Stimulated activated naive CD4-positive, alpha-beta T cell treated with Interleukin-2 at 50 U/mL for 16 hours (primary cell): ENCODE measurements at places on chromosomes 16 and 17.

DNA sequence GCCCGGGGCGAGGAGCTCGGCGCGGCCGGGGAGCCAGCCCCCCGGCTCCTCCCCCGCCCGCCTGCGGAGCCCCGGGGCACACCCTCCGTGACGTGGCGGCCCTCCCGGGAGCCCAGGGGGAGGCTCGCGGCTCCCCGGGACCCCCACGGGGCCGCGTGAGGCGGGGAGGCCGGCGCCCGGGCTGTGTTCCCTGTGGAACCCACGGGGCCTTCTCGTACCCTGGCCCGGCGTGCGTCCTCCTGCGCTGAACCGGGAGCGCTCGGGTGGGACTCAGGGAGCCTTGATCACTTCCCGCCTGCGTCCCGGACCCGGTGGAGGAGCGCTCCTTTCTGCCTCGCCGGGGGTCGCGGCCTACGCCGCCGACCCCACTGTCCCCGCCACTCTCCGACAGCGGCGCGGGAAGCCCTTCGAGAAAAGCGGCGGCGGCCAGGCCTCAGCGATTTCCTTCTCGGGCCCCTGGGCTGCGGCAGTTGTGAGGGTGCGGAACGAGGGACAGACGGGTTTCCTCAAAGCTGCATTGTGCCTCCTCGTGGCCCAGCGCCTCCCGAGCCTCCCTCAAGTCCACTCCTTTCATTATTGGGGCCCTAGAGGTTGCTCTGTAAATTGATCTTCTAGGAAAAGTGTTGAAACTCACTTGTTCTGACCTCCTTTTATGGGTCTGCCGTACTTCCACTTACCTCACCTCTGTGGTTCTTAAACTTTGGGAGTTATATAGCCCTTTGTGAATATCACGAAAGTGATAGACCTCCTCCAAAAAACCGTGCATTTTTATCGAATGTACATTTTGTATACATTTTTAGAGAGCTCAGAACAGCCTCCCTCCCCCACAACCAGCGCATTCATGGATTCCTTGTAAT lies 597 bp downstream of the LIG3 start:
- DNase-seq: peak; percentile 80

DNA sequence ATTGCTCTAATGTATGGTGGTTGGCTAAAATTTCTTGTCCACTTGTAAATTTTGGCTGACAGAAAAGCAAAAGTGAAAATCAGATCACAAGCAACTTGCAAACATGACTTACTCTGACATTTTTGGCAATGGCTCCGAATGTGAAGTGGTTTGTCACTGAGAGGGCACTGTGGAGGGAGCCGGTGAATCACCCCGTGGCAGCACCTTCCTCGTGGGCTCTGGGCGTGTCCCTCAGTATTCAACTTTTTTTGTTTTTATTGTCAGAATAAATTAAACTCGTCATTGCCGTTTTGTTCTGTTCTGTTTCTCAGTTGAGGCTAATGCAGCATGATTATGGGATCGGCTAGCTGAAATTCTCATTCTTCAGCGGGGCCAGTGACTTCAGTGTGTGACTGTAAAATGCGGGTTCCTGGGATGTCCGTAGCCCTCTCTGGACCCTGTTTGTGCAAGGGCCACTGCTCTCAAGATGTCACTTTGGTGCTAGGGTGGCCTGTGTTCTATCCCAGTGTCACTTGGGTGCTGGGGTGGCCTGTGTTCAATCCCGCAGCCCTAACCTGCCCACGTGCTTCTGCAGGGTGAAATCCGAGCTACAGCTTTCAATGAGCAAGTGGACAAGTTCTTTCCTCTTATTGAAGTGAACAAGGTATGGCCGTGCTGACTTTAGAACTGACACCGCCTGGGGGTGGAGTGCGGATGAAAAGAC lies 48.8 kb downstream of the RPA1 start:
- DNase-seq: peak; percentile 13

DNA sequence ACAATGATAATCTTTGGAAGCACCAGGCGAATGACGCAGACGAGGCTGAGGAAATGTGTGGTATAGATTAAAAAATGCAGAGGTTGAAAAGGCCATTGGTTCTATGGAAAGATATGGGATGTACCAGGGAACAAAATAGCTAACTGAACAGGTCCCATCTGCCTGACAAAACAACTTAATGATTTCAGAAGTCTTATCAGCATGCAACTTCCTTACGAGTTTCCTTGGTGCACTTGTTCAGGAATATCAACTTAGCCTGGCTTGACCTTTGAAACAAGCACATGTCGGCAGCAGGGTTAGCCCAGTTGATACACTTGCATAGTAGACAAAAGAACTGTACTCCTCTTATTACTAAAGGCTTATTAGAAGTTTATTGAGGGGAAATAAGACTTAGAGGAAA lies 90.9 kb upstream of the CDH11 start:
- no peak for DNase-seq

GRCh38 chr16:88533381-88533917 lies 36.8 kb upstream of the ZC3H18 start:
- DNase-seq: no peak

DNA sequence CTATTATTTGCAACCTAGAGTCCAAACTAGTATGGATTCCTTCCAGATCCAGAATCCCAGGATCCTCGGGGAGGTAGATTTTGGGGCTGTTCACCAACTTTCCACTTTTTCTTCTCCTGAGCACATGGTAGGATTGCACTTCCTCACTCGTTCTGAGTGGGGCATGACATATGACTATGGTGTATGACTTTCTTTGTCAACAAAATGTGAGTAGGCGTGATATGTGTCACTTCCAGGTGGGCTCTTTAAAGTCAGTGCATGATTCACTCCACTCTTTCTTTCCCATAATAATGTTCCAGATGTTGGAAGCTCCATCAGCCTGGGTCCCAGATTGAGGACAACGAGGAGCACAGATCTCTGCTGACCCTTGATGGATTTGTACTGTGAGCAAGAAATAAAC lies 21.5 kb downstream of the IRX5 start:
- DNase-seq: no peak

DNA sequence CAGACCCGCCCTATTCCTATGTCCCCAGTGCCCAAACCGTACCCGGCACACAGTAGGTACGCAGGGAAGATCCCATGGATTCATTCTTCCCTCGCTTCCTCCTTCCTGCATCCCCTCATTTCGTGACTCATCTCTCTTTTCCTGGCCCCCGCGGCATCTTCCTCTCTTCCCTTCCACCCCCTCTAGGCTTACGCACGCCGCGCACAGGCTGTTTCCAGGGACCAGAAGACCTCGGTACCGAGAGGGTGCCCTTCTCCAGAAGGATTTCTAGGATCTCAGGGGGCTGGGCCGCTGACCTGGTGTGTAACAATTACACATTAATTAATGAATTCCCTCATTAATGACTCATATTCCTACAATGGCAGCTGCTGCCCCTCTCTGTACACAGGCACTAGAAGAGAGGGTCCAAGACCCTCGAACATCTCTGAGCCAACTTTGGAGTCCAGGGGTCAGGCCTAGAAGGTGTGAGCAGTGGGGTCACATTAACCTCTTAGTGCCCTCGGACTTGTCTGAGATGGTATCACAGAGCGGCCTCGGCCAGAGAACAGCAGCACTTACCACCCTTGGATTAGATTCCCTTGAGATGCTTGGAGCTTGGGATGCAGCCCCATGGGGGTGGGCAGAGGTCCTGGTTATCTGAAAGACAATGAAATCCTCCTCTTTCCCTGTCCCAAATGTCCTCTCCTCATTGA lies 16.8 kb upstream of the PLLP start:
- no peak for DNase-seq

DNA sequence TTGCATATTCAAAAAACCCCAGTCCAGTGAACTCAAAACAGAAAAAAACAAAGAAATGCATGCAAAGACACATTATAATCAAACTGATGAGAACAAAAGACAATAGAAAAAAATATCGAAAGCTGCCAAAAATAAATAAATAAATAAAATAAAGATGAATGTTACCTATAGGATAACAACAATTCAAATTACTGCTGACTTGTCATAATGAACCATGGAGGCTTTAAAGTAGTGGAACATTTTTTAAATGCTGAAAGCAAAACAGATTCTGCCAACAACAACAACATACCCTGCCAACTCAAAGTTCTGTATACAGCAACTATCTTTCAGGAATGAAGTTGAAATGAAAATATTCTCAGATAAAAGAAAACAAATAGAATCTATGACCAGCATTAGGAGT lies 116.6 kb downstream of the CBLN1 start:
- no peak for DNase-seq

DNA sequence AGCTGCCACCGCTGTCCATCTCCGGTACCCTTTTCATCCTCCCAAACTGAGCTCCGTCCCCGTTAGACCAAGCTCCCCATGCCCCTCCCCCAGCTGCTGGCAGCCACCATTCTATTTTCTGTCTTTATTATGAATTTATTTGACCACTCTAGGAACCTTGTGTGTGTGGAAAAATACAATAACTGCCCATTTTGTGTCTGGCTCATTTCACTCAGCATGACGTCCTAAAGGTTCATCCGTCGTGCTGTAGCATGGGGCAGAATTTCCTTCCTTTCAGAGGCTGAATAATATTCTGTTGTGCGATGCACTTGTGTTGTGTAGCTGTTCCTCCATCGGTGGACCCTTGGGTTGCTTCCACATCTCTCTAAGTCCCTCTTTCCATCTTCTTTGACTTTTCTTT lies 263.1 kb downstream of the SEC14L1 start:
- DNase-seq: no peak

- DNase-seq: no peak
Measured at GRCh38 chr17:47281216-47281615, 27.6 kb downstream of the ITGB3 start.

DNA sequence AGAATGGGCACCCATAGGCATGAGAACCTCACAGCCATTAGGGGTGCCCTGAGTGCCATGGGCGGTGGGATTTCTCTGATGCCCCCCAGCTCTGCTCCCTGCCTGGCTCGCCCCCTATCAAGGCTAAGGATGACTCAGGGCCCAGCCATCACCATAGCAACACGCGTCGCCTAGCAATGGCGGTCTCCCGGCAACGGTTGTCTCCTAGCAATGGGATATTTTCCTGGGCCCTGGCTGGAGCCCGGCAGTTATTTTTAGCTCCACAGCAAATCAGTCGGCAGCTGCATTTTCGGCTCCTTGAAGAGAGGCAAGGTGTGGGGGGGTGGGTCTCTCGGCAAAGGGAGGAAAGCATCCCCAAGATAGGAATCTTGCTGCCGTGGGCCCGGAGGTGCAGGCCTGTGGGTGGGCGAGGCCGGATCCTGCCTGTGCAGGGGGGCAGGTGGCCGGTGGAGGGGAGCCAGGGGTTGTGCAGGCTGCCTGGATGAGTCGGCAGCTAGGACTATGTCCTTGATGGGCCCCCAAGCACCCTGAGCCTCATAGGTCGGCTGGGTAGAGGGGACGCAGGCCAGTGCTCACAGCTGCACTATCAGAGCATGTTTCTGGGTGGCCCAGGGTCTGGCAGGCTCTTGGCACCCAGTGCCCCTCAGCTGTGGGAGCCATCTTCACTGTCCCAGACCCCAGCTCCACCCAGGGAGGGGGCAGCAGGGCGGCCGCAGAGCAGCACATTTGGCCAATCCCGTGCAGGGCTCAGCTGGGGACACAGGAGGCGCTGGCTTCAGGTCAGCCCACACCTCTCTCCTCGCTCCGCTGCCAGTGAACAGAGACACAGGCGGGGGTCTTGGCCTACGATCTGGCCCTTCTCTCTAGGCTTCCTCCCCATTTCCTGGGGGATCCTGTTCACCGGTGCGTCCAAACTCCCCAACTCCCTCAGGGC lies 4.2 kb upstream of the FBXL16 start:
- DNase-seq: no peak

DNA sequence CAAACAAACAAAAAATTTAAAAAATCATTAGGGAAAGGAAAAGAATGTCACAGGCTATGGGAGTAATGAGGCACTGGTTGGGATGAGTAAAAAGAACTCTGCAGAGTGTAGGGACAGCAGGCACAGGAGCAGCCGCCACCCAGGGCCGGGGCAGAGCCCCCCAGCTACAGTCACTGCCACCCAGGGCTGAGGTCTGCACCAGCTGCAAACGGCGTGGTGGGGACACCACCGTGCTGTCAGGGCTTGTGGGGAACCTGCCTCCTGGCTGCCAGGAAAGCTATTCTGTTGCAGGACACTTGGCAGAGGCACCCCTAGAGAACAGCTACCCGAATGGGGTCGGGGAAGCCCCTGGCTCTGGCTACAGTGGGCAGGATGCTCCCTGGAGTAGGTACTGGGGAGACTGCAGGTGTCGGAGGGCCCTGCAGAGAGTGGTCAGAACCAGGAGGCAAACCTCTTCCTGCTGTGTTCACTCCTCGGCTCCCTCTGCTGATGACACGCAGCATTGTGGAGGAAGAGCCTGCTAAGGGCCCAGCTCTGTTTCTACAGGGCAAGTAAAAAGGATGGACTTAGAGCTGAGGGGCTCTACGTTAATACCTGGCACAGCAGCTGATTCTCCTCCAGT lies 32.3 kb upstream of the CAPN15 start:
- peak; percentile 3 for DNase-seq

DNA sequence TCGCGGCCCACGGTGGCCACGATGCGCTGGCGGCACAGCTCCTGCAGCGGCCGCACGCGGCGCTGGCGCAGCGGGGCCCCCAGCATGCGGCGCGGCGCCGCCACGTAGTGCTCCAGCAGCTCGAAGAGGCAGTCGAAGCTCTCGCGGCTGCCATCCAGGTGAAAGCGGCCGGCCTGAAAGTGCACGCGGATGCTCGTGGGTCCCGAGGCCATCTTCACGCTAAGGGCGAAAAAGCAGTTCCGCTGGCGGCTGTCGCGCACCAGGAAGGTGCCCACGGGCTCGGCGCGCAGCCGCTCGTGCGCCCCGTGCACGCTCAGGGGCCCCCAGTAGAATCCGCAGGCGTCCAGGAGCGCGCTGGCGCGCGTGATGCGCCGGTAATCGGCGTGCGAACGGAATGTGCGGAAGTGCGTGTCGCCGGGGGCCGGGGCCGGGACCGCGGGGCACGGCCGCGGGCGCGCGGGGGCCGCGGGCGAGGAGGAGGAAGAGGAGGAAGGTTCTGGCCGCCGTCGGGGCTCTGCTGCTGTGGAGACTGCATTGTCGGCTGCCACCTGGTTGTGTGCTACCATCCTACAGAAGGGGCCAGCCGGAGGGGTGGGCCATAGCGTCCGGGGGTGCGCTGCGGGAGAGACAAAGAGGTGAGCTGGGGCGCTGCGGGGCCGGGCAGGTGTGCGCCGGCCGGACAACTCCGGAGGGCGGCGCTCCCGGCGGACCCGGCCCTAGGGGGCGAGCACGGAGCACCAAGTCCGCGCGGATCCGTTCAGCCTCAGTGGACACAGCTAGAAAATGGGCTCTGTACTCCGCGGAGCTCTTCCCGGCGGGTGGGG lies 879 bp downstream of the SOCS1 start:
- DNase-seq: peak; percentile 57

GRCh38 chr17:39171933-39172332 lies 6.0 kb upstream of the ARL5C start:
- no peak for DNase-seq

DNA sequence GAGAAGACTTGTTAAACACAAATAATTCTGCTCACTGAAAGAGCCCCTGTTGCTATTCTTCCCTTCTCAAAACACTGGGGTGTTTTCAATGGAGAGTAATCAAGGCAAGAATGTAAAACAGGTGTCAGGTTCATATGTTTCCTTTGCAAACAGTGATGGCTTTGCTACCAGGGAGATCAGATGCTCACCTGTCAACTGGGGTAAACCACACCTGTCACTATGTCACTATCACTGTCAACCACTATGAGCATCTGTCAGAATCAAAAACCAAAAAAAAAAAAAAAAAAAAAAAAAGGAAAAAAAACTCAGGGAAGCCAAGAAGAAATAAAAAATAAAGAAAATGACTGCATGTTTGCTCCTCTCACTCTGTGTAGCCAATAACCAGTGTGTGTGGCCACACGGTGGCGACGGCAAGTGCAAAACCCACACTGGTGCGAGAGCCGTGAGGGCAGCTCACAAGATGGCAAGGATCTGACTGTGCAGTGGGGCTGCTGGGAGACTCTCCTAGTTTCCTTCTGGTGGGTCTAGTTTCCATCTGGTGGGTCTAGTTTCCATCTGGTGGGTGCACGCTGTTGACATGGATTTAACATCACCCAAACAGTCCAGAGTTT lies 22.7 kb downstream of the USP22 start:
- DNase-seq: no peak
